ENCODE measurements at places on chromosomes 5 and 9. TPM values are rescaled to one million over a fixed set of nuclear protein-coding genes. Genes with fewer than 3 reads are reported as not detected.

- DNase-seq = no peak
These were observed 4.2 kb upstream of the PTGES start for GRCh38 chr9:129757045-129757444.

- DNase-seq = no peak
These were observed 36.3 kb upstream of the AKNA start for GRCh38 chr9:114424126-114424525.

DNA sequence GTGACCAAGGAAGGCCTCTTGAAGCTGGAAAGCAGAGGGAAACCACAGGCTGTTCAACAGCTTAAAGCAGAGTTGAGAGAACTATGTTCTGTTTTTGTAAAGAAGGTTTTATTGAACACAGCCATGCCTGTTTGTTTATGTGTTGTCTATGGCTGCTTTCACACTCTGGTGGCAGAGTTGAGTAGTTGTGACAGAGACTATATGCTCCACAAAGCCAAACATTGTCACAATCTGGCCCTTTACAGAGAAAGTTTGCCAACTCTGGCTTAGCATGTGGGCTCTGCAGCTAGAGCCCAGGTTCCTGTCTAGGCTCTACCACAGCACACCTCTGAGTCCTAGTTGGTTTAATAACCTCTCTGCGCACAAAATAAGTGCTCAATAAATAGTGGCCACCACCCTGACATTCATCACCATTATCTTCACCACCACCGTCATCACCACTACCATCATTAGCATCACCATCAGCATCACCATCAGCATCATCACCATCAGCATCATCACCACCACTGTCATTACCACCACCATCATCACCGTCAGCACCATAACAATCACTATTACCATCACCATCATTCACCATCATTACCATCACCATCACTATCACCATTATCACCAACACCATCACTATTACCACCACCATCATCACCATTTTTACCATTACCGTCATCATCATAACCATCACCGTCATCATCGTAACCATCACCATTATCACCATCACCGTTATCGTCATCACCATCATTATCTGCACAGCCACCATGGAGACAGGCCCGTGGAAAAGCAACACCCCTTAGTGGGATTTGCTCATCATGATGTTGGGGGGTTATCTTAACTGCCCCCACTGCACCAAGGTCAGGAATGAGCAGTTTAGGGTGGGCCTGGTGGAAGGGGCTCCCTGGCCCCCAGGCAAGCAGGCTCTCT, 18.3 kb downstream of the AKNA start:
- no peak for DNase-seq

DNA sequence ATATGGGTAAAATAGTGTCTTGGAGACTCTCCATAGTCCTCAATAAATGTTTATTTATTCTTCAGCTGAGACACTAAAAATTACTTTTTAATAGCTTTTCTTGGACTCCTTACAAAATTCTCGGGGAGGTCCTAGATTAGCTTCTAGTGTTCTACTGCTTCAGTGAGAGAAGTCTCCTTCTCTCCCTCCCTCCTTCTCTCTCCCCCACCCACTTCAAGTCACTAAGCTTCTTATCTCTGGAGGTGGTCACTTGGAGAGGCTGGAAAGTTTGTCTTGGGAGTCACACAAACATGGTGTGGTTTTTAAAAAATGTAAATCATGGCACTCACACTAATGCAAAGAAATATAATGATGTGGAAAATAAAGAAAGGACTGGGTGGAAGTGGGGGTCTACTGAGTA, 64.1 kb downstream of the SEMA6A start:
- no peak for DNase-seq

DNA sequence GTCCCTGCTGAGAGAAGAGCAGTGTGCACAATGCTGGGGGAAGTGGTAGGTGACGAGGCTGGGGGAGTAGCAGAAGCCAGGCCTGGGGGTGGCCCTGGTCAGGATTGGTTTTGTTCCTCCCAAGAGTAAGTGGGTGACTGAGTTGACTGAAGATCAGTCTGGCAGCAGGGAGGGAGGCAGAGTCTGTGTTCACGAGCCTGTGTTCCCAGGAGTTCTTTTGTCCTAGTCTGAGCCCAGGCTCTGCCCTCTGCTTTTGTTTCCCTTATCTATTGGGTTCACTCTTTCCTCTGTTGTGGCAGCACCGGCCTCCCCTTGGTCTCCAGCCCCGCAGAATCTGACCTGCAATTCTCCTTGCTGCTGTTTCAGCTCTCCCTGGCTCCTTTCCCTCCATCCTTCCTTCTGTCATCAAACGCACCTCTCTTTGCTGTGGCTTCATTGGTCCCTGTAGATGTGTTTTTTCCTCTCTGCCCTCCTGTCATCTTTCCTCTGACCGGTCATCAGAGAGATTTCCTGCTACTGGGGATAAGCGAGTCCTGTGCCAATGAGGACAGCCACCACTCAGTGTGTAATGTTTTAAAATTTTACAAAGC, 607.4 kb downstream of the KIF4B start:
- DNase-seq = no peak

- no peak for DNase-seq
These were observed 199.8 kb downstream of the LRRC70 start for GRCh38 chr5:62778316-62779009.

GRCh38 chr9:129714511-129715061, 38.3 kb downstream of the PTGES start:
- DNase-seq = no peak

DNA sequence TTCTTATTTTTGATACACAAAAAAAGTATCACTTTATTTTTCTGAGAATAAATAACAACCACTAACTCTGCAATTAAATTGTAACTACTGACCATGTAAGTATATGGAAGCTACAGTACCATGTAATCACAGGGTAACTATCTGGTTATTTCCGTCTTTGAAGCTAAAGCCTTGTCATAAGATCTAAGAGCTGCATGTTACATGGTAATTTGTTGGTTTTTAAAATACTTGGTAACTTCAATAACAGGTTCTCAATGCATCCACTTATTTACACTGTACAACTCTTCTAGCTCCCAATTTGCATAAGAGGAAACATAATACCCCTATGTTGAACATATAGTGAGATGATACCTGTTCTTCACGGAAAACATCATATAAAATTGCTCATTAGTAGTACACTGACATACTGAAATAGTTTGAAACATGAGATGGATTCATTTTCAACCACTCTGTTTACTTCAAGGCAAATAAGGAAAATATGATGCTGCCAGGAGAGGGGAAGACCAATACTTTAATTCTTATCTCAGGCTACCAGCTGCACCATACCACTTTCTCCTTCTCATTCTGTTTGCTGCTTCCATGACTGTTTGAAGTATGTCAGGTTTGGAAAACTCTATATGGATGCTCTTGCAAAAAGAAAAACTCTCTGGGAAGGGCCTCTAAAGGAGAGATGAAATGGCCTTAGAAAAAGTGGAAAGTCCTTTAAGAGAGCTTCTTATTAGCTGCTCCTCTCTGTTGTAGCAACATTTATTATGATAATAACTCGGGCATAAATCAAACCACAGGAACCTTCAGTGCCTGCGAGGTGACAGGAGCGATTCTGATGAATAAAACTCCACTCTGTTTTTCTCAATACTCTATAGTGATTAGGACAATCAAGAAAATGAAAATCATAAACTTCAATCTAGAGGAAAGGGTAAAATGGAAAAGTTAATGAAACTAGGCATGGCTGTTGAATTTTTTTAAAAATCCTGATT, 150.2 kb downstream of the KIAA0825 start:
- no peak for DNase-seq

DNA sequence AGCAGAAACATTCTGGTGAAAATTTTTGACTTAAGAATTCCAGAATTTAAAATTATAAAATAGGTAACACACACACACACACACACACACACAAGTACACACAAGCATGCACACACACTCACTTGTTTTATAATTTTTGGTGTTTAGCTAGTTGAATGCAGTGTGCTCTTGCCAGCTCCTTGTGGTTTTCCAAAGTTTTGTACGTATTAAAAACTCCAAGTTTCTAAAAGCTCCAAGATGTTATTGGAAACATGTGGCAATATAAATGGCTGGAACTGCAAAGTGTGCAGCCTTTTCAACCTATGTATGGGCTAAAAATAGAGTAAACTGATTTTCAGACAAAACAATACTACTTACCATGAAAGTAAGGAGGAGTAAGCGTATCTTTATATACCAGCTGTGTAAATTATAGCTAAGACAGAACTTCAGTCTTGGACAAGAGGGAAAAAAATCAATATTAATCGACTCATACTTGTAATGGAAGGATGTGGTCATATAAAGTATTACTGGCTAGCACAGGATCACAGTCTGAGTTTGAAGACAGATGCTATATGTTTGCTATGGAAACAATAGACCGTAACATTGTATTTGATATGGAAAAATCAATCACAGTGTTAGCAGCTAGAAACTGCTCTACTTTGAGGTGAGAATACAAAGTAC, 727.1 kb upstream of the GRAMD2B start:
- DNase-seq = no peak

- no peak for DNase-seq
These were observed 148.4 kb downstream of the HSPA4 start for GRCh38 chr5:133200256-133200655.

DNA sequence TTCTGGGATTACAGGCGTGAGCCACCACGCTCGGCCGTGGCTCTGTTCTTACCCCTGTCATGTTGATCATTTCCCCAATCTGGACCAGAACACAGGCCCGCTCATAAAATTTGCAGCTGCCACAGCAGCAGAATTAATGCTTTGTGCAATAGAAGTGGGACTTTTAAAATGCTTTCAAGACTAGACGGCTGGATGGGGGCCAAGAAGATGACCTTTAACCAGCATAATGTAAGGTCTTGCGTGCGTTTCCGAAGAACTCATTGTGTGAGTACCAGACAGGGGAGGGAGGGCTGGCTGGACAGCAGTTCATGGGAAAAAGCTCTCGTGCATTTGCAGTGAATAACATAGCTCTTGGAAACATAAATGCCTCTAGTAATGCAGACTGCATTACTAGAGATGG, 3.5 kb upstream of the WDR38 start:
- DNase-seq = no peak

Gene ZNF883
- 0.16 TPM for total RNA-seq

Gene TAF1L
- not detected for total RNA-seq

Gene ACOT12
- not detected for total RNA-seq

Gene TAF11L10
- total RNA-seq = not detected

Gene TAF11L5
- not detected for total RNA-seq

Gene PDE8B
- not detected for total RNA-seq

Gene UAP1L1
- total RNA-seq = 28.2 TPM

Gene AJM1
- 3.7 TPM for total RNA-seq

Gene SPAAR
- total RNA-seq = not detected

Gene DMRT3
- total RNA-seq = not detected
